ENCODE measurements at places on chromosomes 16 and 17.

DNA sequence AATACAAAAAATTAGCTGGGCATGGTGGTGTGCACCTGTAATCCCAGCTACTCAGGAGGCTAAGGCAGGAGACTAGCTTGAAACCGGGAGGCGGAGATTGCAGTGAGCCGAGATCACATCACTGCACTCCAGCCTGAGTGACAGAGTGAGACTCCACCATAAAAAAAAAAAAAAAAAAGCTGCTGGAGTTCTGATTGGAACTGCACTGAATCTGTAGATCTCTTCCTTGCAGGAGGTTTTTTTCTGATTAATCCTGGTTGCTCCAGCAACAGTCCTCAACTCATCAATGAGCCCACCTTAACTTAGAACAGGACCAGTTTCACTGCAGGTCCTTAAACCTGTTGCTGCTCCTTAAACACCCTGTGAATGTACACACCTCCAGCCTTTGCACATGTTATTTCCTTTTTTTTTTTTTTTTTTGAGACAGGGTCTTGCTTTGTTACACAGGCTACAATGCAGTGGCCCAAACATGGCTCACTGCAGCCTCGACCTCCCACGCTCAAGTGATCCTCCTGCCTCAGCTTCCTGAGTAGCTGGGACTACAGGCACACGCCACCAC is 1.6 kb upstream of the ODAD4 start:
- DNase-seq = no peak

GRCh38 chr16:1019231-1020090 is 37.9 kb downstream of the SOX8 start:
- no peak for DNase-seq

DNA sequence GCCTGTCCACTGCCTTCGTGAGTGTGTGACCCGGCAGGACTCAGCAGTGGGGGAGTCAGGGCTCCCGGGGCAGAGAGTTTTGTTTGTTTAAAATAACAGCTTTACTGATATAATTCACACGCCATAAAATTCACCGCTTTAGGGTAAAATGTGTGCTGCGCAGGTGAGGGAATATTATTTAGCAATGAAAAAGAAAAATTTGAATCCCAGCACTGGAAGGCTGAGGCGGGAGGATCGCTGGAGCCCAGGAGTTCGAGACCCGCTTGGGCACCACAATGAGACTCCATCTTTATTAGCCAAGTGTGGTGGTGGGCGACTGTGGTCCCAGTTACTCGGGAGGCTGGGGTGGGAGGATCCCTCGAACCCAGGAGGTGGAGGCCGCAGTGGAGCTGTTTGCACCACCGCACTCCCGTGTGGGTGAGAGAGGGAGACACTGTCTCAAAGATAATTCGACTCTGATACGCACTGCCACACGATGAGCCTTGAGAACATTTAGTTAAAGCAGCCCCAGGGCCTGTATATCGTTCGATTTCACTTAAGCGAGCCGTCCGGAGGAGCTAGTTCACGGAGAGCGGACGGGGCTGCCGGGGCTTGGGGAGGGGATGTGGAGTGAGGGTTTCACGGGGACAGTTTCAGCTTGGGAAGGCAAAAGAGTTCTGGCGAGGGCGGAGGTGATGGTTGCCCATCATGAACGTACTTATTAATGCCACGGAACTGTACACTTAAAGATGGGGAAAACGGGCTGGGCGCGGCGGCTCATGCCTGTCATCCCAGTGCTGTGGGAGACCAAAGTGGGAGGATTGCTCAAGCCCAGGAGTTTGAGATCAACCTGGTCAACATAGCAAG is 10.2 kb downstream of the TELO2 start:
- DNase-seq = no peak

GRCh38 chr17:9928601-9929333 is 23.7 kb upstream of the RCVRN start:
- DNase-seq = no peak

DNA sequence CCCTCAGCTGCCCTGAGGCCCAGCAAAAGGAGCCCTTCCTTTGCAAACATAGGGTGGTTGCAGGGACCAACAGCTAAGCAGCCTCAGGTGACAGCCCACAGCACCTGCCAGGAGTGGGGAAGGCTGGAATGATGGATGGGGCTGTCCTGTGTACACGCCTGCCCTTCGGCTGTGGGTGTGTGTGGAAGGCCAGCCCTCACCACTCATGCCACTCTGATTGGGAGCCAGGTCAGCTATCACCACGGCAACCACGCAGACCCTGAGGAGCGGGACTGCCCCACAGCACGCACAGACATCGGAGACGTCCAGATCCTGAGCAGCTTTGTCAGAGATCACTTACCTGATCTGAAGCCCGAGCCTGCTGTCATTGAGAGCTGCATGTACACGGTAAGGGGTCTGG is 11.9 kb downstream of the PIPOX start:
- no peak for DNase-seq

DNA sequence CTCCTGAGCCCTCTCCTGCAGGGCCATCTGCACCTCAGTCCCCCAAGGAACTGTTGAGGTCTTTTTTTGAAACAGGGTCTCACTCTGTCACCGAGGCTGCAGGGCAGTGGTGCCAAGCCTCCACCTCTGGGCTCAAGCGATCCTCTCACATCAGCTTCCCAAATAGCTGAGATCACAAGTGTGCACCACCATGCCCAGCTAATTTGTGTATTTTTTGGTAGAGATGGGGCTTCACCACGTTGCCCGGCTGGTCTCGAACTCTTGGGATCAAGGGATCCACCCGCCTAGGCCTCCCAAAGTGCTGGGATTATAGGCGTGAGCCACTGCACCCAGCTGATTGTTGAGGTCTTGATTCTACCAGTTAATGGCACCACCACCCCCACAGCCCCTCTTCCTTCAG is 27.9 kb upstream of the ENDOV start:
- DNase-seq = no peak

- DNase-seq = peak; percentile 77
Measured at GRCh38 chr16:27401768-27402568, at the start of gene IL21R. TSS of gene IL21R (plus strand) at chr16:27402174. CDS start at chr16:27430072, 27,898 bp downstream.

- no peak for DNase-seq
Measured at GRCh38 chr16:84662471-84662870, 14.2 kb downstream of the KLHL36 start.

- no peak for DNase-seq
Measured at GRCh38 chr17:73174126-73174525, 9.3 kb downstream of the SSTR2 start.

All from activated CD4-positive, alpha-beta T cell treated with anti-CD3 and anti-CD28 coated beads for 1 hour (primary cell).